ENCODE measurements at places on chromosomes 12 and 14.

DNA sequence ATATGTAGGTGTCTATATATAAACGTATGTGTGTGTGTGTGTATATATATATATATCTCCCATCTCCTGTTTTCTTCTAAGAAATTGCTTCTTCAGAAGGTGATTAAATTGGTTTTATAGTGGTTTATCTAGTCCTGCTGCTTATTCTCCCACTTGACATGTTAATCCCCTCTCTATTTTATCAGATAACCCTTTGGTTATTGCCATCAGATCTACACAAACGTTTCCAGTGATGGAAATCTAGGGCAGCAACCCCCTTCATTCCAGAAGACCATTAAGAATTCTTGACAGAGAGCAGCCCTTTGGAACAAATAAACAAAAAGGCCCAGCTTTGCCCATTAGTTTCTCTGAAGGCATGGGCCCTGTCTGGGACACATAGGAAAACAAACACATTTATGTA is 34.2 kb upstream of the YARS2 start:
- DNase-seq = no peak

DNA sequence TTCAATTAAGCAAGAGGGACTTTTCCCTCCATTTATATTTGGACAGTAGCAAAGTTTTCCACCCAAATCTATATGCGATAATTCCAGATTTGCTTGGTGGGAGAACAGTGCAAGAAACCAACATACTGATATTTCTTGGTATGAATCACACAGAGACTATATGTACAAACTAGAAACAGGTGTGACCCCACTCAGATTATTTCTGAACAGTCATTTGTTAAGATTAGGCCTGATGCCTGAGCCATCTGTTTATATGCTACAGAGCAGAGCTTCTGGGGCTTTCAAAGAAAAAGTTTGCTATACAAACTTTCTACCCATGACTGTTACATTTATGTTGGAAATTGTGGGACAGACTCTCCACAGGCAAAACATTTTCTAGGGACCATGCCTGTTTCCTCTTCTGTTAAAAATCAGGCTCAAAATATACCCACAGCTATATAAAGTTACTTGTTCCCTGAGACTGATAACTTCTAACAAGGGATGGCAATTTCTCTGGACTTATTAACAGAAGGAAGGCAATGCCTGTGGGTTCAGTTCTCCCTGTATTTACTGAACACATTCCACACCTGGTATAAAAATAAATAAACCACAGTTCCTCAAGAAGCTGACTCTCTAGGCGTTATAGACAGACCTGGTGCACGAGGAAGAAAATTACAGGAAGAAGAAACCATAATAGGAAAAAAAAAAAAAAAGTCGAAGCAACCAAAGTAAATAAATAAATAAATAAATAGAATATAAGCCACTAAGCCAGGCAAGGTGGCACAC is 8.0 kb downstream of the PTPN21 start:
- no peak for DNase-seq

DNA sequence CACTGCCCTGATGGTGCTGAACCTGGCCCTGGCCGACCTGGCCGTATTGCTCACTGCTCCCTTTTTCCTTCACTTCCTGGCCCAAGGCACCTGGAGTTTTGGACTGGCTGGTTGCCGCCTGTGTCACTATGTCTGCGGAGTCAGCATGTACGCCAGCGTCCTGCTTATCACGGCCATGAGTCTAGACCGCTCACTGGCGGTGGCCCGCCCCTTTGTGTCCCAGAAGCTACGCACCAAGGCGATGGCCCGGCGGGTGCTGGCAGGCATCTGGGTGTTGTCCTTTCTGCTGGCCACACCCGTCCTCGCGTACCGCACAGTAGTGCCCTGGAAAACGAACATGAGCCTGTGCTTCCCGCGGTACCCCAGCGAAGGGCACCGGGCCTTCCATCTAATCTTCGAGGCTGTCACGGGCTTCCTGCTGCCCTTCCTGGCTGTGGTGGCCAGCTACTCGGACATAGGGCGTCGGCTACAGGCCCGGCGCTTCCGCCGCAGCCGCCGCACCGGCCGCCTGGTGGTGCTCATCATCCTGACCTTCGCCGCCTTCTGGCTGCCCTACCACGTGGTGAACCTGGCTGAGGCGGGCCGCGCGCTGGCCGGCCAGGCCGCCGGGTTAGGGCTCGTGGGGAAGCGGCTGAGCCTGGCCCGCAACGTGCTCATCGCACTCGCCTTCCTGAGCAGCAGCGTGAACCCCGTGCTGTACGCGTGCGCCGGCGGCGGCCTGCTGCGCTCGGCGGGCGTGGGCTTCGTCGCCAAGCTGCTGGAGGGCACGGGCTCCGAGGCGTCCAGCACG is 4.7 kb downstream of the LTB4R start:
- no peak for DNase-seq

- DNase-seq = no peak
These were observed 18.5 kb upstream of the PMCH start for GRCh38 chr12:102215992-102216691.

- DNase-seq = no peak
These were observed 29.1 kb downstream of the FSCB start for GRCh38 chr14:44477953-44478352.

All from DMS79 treated with DMSO at 0.1 percent for 48 hours (cell line).